Stimulated activated CD4-positive, alpha-beta T cell treated with anti-CD3 and anti-CD28 coated beads, Interleukin-2, amount 100 ng/mL, for 4 hours (primary cell): ENCODE measurements at places on chromosomes 1 and 21.

DNA sequence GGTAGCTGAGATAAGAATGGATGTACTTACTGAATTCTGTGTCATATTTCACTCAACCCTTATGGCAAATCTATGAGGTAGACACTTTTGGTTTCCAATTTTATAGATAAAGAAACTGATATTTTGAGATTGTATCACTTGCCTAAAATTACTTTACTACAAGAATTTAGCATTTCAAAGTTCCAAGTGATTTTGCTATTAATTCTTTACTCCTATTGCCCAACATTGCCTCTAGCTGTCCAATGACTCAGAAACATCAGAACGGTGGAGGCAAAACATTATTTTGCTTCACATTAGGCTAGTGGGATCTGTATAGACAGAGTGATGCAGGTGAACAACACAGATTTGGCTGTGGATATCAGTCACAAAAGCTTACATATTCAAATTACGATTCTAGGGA lies 747.2 kb upstream of the NEGR1 start:
- DNase-seq, result no peak

DNA sequence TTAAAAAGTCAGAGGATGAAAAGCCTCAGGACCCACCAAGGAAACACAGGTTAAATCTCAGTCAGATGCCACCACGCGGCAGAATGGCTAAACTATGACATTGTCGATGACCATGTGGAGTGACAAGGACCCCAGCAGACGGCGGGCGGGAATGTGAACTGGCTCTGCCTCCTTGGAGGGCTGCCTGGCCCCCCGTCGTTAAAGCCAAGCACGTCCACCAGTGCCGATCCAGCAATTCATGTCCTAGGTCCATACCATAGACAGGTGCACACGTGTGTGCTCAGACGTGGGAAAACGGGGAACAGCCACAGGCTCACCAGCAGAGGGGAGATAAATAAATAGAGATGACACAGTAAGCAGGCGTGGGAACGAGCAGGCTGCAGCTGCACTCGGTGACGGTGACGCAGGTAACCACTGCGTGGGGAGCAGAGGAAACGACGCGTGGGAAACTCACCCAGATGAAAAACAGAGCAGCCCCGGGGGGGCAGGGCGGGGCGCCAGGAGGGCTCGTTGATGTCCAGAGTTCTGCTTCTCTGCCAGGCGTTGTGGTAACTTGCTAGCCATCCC lies 28.3 kb upstream of the PCBP3 start:
- DNase-seq, result peak; percentile 88

- no peak for DNase-seq
Measured at GRCh38 chr21:15293240-15293639, 228.4 kb upstream of the NRIP1 start.

DNA sequence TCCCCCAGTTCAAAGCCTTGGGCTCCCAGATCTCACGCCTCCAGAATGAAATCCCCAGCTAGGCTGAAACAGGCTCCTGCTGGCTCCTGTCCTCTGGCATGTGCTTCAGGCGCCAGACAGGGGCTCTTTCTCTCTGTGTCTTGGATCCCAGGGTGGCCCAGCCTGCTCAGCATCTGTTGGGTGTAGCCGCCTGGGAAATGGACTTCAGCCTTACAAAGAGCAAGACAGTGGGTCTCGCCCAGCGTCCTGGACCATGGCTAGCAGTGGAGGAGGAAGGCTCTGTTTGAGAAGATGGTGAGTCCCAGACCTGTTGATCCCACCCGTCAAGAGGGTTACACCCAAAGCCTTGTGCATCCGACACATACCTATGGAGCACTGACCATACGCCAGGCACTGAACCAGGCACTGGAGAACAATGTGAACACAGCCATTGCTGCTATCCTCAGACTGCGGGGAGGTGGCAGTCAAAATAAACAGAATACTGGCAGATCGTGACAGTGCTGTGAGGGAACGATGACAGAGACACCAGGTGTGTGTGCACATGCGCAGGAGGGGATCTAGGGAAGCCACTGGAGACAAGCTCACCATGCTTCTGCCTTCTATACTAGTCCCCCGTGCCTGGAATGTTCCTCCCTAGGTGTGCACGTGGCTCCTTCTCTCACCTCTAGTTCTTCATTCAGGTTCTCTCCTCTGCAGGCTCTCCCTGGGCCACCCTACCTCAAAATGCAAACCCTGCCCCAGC lies 93.0 kb upstream of the GCLM start:
- no peak for DNase-seq

DNA sequence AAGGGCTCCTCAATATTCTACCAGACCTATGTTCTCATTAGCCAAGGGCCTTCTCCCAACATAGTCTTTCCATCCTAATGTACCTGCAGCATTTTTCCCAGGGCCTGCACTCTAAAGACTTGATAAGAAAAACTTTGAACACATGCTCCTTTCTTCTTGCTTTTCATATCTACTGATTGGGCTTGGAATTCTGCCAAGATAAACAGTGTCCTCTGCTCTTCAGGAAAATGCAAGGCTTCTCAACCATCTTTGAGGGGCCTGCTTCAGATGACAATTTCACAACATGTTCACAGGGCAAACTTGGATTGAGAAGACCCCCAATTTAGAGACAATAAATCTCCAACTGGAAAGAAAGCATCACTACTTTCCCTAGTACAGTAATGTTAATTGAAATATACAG lies 25.8 kb upstream of the PPT1 start:
- no peak for DNase-seq

GRCh38 chr1:70221238-70222121 lies at the start of gene SRSF11:
Gene SRSF11, plus strand, starts transcription at chr1:70221380. Its CDS starts 257 bp downstream, at chr1:70221637.
- DNase-seq, result peak; percentile 93

DNA sequence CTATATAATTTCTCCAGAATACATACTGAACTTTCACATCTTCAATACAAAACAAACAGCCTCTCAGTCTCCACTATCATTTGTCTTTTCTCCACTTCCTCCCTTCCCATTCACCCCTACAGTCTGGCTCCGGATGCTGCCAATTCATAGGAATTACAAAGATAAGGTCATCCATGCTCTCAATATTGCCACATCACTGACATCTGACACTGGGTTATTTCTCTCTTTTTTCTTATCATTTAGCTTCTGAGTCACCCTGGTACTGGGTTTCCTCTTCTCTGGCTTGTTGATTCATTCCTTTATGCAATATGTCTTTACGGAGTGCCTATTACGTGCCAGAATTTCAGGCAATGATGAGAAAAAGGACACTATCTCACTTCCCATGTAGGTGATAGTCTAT lies 3.1 kb upstream of the SH3BP5L start:
- DNase-seq, result no peak

DNA sequence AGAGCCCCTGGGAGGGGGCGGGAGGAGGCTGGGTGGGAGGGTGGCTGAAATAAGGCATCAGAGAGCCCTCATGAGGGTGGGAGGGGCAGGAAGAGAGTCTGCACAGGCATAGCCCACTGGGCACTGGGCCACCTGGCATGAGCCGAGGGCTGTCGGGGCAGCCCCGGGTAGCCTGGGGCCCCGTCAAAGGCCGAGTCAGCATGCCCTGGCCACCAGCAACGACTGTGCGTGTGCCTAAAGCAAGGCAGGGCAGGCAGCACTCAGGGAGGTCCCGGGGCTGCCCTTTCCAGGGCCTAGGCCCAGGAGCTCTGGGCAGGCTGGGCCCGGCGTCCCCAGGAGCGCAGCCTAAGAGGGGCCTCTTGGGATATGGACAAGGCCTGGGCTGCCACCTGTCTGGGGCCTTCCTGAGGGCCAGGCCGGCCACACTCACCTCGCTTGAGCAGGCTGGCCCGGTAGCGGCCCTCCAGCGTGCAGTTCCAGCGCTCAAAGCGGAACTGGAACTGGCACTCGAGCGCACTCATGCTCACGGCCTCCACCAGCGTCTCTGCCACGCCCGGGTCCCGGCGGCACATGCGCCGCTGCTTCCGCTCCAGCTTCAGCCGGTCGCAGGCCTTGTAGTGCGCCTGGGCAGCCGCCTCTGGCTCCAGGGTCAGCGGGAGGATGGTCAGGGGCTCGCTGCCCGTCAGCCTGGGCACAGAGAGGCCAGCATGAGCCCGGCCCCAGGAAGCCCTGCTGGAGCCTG lies 22.7 kb downstream of the WNT9A start:
- no peak for DNase-seq

- DNase-seq, result no peak
Measured at GRCh38 chr21:31913182-31913608, 40.4 kb downstream of the HUNK start.

- DNase-seq, result no peak
Measured at GRCh38 chr1:196516373-196516772, 91.9 kb downstream of the KCNT2 start.

GRCh38 chr1:228219962-228220780 lies 12.3 kb downstream of the OBSCN start:
- DNase-seq, result no peak

DNA sequence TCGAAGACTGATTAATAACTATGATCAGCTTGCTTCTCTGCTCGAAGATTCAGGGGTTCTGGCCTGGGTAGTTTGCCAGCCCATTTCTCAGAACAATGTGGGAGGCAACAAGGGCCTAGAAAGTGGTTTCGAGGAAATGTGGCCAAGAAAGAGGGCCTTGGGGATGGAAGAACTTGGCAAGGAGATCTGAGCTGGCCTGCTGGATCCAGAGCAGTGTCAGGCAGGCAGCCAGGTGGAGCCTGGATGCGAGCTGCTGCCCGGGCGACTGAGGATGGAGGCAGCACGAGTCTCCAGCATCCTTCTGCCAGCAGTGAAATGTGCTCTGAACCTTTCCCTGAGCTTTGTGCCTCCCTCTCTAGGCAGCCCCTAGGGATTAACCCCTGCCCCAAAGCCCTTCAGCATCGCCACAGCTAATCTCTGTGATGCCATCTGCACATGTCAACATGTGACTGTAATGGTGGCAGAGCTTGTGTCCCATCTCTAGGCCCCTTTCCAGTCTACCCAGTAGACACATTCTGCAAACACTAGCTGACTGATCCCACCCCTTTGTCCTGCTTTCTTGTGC lies 61.0 kb upstream of the NEK2 start:
- no peak for DNase-seq

- DNase-seq, result no peak
Measured at GRCh38 chr1:116255486-116256285, 117.4 kb upstream of the ATP1A1 start.

DNA sequence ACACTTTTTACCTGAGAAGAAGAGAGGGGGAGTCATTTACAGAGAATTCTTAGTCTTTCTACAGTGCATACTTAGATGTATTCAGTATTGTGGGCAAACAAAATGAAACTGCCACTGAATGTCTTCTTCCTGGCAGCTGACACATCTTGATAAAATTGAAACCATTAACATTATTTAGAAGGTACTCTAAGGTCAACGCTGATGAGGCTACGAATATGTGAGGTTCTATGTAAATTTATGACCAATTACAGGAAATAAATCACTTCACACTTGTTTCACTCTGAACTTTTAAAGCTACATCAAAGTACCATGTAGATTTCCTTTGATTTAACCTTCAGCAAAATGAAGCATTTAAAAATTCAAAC lies 51.3 kb upstream of the GFI1 start:
- peak; percentile 13 for DNase-seq

- no peak for DNase-seq
Measured at GRCh38 chr1:11412141-11412540, 66.8 kb upstream of the DISP3 start.

GRCh38 chr1:41870076-41870562 lies 48.6 kb downstream of the HIVEP3 start:
- DNase-seq, result no peak

GRCh38 chr21:43866260-43866629 lies 1.2 kb downstream of the AGPAT3 start:
- peak; percentile 28 for DNase-seq

- no peak for DNase-seq
Measured at GRCh38 chr1:25999041-25999800, 1.4 kb upstream of the PAFAH2 start.

- DNase-seq, result no peak
Measured at GRCh38 chr1:186828611-186829454, at the start of gene PLA2G4A. Gene PLA2G4A, plus strand, starts transcription at chr1:186828949. Its CDS starts 25,406 bp downstream, at chr1:186854355.

- DNase-seq, result no peak
Measured at GRCh38 chr1:154744352-154745035, 125.6 kb downstream of the KCNN3 start.

- DNase-seq, result no peak
Measured at GRCh38 chr1:109814993-109815786, 51.5 kb upstream of the EPS8L3 start.

GRCh38 chr1:4590756-4591155 lies 63.7 kb upstream of the AJAP1 start:
- no peak for DNase-seq

DNA sequence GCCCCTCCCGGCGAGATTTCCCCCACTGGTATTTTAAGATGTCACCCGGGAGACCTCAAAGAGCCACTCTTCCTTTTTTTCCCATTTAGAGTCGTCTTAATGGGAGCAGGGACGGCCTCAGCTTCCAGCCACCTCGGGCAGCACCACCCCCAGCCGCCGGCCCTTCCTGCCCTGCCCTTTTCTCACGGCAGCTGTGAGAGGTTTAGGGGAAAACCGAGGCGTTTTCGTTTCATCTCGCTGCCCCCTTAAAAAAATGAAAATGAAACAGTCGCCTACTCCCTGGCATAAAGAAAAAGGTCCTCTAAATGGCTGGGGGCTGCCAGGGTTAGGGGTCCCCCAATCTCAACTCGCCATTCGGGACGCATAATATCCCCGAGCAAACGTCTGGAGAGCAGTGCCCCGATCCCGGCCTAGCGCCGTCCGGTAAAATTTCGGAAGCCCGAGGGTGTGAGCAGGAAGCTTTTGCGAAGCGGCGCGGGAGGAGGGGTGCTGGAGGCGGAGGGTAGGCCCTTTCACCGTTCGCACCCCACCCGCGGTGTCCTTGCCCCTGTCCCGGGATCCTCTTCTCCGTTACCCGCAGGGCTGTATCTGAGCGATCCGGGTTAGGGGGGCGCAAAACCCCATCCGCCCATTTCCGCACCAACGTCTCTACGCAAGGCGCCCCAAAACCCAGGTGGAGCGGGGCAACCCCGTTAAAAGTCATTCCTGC lies 1.2 kb downstream of the RUNX3 start:
- DNase-seq, result no peak

- DNase-seq, result no peak
Measured at GRCh38 chr21:44818640-44819011, 764 bp upstream of the SUMO3 start.

DNA sequence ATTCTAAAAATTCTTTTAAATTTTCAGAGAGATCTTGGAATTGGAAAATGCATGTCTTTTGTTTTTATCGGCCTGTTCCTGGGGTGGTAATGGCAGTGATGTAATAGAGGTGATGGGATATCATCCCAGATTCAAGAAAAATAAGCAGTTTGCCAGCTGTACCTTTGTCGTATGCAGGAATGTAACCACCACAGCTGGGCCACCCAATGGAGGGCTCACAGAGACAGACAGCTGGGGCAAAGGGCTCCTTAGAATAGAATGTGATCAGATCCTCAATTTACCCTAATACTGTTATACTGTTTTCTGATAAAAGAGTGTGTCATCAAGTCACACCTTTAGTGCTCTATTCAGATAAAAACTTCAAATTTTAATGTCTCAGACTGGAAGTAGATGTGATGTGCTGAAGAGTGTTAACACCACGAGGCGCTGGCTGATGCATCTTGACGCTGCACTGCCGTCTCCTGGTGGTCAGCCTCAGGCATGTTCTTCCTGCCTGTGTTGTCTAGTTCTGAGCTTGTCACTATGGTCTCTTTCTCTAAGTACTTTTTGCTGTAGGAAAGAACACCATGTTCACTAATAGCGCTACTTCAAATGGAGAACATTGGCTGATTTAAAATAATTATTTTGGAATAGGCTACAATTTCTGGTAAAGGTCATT lies 78.8 kb downstream of the C1orf21 start:
- DNase-seq, result no peak
